ENCODE measurements at places on chromosomes 6 and 20.

GRCh38 chr20:17995967-17996819 is 27.4 kb downstream of the MGME1 start:
- DNase-seq = peak; percentile 46

DNA sequence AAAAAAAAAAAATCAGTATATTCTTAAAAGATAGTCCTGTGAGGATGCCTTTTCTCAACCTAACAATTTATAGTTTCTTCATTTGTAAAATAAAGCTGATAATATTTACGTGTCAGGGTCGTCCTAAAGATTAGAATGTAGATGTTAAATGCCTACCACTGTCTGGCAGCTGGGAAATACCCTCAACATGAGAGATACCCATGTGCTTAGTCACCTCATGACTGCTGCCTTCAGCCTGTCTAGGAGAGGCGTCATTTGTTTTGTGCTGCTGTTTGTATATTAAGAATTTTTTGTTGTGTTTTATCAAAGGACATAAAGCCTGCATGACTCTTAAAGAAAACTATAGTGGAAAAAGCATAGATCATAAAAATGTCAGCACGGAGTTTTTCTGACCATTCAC is 9.5 kb downstream of the FAM120B start:
- no peak for DNase-seq

- no peak for DNase-seq
Observed at GRCh38 chr20:23683281-23683680, 5.6 kb downstream of the CST4 start.

- DNase-seq = no peak
Observed at GRCh38 chr6:26025047-26025893, 62.0 kb upstream of the HFE start.

Measured in CD4-positive, alpha-beta T cell treated with Interleukin-6 for 4 hours (primary cell).